ENCODE measurements at places on chromosomes 6 and 20.

DNA sequence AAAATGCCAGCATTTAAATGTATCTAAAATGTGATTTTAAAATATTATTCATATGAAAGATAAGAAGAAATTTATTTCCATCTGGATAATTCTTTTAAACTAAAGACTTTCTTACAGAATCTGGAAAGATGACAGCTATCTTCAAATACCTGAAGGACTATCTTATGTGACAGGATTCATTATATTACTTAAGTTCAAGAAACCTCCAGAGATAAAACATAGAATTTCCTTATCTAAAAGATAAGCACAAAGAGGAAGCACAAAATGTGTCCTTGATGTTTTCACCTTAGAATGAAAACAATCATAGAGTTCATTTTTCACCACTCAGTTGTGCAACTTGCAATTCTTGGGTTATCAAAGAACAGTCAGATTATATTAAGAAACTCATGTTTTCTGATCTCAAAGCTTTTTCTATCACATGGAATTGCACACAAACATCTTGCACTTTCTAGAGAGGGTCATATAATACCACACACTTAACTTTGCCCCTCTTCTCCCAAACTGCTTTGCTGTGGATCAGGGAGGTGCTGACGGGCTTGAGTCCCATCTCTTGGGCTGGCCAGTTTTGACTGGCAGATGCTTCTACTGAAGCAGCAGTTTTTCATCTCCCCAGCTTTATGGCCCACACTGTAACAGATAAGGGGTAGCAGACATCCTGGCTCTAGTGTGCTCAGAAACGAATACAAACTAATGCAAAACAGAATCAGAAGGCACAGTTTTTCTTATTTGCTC is 467.4 kb downstream of the CDC5L start:
- DNase-seq, result no peak

GRCh38 chr6:42550277-42550676 is 13.6 kb upstream of the UBR2 start:
- no peak for DNase-seq

DNA sequence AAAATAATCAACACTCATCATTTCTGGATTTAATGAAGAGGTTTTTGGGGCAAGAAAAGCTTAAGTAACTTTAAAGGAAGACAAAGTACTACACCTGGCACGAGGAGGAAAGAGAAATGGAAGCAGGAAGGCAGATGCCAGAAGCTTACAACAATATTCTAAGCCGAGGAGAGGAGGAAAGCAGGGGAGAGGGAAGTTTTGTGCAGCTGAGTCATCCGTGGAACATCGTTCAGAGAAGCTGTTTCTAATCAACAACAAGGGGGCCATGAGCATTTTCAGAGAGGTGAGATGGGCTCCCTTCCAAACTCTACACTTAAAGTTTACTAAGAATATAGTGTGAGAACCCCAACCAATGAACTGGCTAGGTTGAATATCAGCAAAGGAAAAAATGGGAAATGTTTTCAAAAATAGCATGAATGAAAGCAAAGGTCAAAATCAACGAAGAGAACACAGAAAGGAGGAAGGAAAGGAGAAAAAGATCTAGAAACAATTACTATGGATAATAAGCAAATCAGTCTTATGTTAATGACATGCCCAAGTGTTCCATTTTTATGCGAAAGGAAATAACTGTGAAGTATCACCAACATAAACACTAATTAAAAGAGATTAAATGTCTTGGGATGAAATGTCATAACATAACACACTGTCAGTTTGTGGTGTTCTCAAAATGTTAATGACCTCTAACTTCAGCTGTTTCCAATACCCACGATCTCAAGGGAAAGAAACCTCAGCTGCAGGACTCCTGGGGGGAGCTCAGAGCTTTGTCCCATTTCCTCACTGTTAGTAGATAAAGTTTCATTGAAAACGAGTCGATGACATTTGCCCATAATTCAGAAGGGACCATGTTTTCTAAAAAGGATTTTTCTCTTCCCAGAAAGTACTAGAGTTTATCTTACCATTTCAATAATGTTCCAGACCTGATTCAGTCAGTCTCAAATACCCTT is 203.4 kb upstream of the STXBP5 start:
- DNase-seq, result peak; percentile 30

GRCh38 chr6:23584134-23584763 is 541.8 kb upstream of the NRSN1 start:
- no peak for DNase-seq

DNA sequence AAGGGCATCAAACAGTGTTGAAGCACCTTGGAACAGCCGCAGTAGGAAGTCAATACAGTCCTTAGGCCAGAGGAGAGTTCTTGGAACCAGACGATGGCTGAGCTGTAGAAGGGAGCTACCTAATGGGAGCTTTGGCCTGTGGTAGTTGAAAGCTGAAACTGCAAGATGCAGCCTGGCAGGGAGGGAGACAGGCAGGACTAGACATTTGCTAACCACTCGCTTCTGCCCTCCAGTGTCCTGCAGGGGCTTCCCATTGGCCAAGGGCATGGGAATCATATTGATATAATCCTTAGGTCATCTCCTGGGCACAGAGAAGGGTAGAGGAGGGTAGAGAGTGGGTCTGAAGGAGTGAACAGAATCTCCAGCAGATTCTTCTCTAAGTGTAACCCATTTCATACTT is 60.4 kb downstream of the TPD52L1 start:
- DNase-seq, result no peak

- DNase-seq, result no peak
These were observed 32.9 kb downstream of the RNF217 start for GRCh38 chr6:124995131-124995530.

GRCh38 chr6:146212781-146213180 is 183.9 kb downstream of the GRM1 start:
- DNase-seq, result no peak

GRCh38 chr6:138716971-138717665 is 56.5 kb upstream of the CCDC28A start:
- DNase-seq, result no peak

DNA sequence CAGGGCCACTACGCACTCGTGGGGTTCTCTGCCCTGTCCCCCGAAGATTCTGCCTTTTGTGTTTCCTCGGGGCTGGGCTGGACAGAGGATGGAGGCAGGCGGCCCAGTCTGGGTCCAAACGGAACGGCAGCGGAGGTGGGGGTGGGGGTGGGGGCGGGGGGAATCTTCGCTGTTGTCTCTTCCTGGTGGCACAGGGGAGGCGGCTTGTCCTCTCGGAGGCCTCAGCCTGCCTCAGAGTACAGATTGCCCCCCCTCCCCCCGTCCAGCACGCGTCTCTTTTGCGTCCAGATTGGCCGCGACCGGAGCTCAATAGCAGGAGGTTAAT is 1.4 kb upstream of the INSM1 start:
- DNase-seq, result no peak

GRCh38 chr6:55713436-55713835 is 134.4 kb upstream of the HMGCLL1 start:
- no peak for DNase-seq

DNA sequence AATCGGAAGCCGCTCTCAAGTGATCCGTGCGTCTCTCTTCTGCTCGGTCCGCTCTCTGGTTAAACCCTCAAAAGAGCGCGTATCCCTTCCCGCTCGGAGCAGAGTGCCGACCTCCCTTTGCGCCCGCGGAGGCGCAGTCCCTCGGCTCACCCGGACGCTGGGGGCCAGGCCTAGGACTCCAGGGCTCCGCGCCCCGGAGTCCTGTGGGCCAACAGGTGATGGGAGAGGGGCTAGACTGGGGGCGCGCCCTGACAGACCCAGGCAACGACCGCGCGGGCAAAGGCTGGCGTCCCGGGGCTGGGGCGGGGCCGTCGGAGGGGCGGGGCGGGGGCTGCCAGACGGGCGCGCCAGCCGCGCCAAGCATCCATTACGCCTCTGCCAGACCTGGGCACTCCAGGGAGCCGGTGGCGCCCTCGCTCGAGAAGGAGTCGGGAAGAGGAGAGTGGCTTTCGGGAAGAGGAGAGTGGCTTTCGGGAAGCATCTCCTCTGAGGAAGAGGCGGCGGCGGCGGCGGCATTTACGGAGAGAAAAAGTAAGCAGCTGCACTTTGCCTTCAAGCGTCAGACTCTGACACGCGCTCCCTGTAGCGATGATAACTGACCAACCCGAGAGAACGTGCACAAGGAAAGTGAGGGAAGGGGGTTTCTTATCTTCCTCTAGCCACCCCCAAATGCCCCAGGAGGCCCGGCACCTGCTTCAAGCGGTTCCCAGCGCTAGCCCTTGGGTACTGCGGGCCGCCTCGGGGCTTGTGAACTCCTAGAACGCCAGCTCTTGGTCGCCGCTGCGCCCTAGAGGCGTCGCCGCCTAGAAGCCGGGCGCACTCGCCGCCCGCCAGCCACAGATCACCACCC is 2.6 kb downstream of the EPHA7 start:
- DNase-seq, result no peak

DNA sequence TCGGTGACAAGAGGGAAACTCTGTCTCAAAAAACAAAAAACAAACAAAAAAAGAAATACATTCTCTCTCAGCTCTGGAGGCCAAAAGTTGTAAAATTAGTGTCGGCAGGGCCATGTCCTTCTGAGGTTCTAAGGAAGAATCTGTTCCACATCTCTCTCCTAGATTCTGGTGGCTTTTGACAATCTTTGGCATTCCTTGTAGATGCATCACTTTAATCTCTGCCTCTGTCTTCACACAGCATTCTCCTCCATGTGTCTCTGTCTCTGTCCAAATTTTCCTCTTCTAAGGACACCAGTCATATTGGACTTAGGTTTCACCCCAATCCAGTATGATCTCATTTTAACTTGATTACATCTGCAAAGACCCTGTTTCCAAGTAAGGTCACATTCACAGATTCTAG is 9.1 kb downstream of the PPP2R5D start:
- DNase-seq, result no peak
